Tibial nerve (tissue), 4 donors: ENCODE measurements at places on chromosomes 16 and 17.

- no peak for DNase-seq
These were observed 81.0 kb downstream of the VPS53 start for GRCh38 chr17:633641-634101.

DNA sequence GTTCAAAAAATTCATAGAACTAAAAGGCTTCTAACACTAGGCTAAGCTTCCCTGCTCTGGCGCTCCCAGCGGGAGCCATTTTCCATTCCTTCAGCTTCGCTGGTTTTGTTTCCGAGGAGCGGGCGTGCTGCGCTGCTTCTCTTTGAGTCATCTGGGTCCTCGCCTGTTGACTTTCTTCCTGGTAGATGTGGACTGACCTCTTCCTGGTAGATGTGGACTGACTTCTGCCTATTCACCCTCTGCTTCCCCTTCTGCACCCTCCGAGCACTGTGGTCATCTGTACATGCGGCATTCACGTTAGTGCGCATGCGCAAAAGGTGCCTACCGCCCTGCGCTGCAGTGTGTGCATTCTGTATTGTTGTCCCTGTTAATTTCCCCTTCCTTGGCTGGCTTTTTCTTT, 40.8 kb upstream of the SEC14L1 start:
- peak; percentile 38 for DNase-seq

DNA sequence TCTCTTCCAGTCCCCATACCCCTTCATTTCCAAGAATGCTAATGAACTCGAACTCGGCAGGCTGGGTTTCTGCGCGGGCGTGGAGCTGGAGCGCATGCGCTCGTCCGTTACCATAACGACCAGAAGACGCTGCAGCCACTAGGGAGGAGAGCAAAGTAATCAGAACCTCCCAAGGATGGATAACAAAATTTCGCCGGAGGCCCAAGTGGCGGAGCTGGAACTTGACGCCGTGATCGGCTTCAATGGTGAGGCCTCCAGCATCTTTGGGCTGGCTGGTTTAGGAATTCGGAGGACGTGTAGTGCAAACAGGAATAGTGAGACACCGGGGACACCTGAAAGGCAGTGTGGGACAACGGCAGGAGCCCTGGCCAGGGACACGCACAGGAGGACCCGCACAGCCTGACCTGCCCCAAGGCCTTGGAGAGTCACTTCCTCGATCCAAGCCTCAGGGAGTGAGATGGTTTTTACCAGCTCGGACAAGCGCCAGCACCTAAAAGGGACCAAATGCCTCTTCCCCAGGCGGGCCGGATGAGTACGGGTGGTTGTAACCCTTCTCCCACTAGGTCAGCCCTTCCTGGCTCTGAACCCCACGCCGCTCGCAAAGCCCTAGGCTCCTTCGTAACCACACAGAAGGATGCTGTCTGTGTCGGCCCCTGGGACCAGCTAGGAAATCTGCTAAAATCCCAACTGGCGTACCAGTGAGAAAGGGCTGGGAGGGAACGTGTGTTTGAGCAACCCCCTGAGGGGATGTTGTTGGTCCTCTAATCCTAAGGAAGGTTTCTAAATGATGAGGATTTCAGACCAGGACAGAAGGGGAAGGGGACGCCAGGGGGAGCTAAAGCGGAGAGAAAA, at the start of gene CFAP52:
Gene CFAP52, plus strand, starts transcription at position 122 of the 852 bp plus-strand sequence. Its CDS starts 54 bp downstream, at position 176.
- DNase-seq = peak; percentile 64

GRCh38 chr17:82297714-82298537, 19.5 kb downstream of the CD7 start:
- peak; percentile 82 for DNase-seq
